Glutamatergic neuron (in vitro differentiated cells): ENCODE measurements at places on chromosomes 1 and 21. TPM values are rescaled to one million over a fixed set of nuclear protein-coding genes. Genes with fewer than 3 reads are reported as not detected.
A peak's percentile ranks its signal among the peaks of the same experiment; 100 is the strongest.

LCE2C gene
- total RNA-seq = not detected

C1orf226 gene
- 12.3 TPM for total RNA-seq

GBP7 gene
- total RNA-seq = not detected

CFAP74 gene
- not detected for total RNA-seq

SYCP1 gene
- total RNA-seq = not detected

KCNK2 gene
- not detected for total RNA-seq

LCE3E gene
- total RNA-seq = not detected

B3GALT5 gene
- 0.25 TPM for total RNA-seq

AMPD1 gene
- total RNA-seq = not detected

S100A14 gene
- total RNA-seq = not detected

SFN gene
- total RNA-seq = 0.42 TPM

SYT14 gene
- total RNA-seq = 18.1 TPM

DNA sequence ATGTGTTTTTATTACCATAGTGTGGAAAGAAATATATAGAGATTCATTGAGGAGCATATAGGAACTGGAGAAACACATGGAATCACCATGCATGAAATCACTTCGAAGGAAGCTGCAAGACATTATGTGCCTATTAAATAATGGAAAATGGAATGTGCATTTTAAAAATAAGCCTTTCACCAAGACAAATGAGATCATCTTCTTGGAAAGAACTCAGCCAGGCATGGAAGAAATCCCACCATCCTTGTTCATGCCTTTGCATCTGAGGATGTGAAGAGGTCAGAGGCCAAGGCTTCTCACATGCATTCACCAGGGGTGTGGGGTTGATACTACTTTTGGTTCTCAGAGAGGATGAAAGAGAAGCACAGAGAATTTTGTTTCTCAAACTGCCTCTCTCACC, 50.0 kb downstream of the C1orf198 start:
- DNase-seq = no peak

DNA sequence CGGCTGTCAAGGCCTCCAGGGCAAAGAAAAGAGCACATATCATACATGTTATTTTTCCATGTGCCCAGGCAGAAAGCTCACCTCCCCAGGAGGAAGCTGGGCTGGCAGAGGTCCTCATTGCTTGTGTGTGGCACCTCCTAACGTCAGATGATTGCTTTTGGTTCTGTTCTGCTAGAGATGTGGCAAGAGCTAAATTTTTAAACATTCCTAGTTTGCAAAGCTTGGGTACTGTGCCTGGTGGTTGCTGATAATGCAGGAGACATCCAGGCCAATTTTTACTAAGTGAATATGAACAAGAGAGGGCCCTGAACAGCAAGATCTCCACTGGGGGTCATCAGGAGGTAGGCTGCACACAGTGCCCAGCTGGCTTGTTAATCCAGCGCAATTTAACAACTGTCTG, 93.9 kb downstream of the TBX19 start:
- DNase-seq = no peak

- DNase-seq = no peak
Observed at GRCh38 chr1:117630423-117630998, 24.7 kb downstream of the TENT5C start.

DNA sequence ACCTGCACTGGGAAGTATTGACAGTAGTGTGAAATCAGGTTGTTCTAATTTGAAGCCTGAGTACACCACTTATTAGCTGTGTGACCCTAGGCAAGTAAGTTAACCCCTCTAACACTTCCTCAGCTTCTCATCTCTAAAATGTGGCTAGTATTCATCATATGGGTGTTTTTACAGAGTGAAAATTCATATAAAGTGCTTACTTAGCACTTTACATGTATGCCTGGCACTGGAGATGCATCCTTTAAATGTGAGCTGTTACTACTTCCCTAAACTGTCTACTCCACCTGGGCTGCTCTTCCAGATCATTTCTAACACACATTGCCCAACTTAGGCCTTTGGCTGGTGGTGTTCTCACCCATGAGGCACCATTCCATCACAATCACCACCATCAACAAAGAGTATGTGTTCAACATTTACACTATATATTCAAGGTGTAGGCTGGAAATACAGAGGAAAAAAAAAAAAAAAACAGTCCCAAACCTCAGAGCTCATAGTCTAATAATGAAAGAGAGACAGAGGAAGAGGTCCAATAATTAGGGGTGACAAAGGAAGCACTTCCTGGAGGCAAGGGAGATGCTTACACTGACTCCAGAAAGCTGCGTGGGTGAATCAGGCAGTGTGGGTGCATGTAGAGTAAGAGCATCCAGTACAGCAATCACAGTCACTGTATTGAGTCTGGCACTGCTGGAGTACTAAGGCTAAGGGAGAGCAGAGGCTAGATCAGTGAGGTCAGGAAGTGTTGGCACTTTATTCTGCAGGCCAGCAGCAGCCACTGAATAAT, 3.6 kb downstream of the STX6 start:
- no peak for DNase-seq

- no peak for DNase-seq
Observed at GRCh38 chr1:172929006-172929405, 121.7 kb downstream of the TNFSF18 start.

DNA sequence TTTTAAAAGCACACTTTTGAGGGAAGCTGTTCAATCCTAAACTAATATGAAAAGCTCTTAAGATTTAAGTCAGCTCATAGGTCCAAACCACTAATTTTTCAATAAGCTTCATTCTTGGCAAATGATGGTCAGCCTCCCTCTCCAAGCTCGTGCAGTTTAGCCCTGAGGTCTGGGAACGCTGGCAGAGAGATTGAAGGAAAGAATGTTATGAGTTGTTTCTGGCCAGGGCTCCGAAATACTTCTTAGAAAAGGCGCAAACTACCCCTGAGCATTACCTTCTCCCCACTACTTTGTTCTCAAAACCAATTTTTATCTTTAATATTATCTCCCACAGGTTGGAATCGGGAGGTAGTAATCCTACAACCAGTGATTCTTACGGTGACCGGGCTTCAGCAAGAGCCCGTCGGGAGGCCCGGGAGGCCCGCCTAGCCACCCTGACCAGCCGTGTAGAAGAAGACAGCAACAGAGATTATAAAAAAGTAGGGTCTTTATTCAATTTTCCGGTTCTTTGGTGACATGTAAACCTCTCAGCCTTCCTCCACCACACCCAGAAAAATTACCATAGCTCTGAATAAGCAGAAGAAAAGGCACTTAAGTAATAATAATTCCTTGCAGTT, 147.7 kb downstream of the SYT2 start:
- no peak for DNase-seq

DNA sequence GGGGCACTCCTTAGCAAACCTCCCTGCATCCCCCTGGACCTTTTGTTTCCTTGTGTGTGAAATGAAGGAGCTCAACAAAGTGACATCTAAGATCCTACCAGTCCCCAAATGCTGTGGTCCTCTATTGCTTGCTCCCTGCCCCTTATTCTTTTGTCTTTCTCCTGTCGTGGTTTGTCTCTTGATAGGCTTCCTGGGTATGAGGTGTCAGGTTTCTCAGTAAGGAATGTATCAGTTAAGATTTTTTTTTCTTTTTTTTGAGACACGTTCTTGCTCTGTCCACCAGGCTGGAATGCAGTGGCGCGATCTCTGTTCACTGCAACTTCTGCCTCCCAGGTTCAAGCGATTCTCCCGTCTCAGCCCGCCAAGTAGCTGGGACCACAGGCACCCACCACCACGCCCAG, 16.8 kb downstream of the CNIH3 start:
- no peak for DNase-seq

GRCh38 chr1:229170778-229171505, 100.0 kb upstream of the RAB4A start:
- DNase-seq = no peak

GRCh38 chr1:222223010-222223409, 324.9 kb downstream of the HHIPL2 start:
- no peak for DNase-seq

DNA sequence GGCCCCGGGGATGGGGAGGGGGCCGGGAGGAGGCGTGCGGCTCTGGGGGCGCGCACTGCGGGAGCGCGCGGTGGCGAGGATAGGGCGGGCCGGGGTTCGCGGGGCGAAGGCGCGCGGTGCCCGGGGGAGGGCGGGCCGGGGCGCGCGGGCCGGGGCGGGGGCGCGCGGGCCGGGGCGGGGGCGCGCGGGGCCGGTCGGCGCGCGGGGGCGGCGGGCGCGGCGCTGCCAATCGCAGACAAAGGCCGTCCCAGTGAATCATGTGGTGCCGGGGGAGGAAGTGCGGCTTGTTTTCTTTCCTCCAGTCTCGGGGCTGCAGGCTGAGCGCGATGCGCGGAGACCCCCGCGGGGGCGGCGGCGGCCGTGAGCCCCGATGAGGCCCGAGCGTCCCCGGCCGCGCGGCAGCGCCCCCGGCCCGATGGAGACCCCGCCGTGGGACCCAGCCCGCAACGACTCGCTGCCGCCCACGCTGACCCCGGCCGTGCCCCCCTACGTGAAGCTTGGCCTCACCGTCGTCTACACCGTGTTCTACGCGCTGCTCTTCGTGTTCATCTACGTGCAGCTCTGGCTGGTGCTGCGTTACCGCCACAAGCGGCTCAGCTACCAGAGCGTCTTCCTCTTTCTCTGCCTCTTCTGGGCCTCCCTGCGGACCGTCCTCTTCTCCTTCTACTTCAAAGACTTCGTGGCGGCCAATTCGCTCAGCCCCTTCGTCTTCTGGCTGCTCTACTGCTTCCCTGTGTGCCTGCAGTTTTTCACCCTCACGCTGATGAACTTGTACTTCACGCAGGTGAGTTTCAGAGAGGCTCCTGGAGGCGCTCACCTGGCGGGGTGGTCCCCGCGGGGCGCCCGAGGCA, at the start of gene GPR137B:
TSS of gene GPR137B (plus strand) at position 287 of the 851 bp plus-strand sequence. CDS start at position 371, 84 bp downstream.
- DNase-seq = peak; percentile 60

DNA sequence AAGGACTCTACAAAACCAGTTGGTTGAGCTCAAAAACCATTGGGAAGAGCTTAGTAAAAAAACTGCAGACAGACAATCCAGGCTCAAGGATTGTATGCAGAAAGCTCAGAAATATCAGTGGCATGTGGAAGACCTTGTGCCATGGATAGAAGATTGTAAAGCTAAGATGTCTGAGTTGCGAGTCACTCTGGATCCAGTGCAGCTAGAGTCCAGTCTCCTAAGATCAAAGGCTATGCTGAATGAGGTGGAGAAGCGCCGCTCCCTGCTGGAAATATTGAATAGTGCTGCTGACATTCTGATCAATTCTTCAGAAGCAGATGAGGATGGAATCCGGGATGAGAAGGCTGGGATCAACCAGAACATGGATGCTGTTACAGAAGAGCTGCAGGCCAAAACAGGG, 104.0 kb upstream of the BMP8A start:
- DNase-seq = no peak

- no peak for DNase-seq
Observed at GRCh38 chr1:93729906-93730305, 48.3 kb upstream of the BCAR3 start.

DNA sequence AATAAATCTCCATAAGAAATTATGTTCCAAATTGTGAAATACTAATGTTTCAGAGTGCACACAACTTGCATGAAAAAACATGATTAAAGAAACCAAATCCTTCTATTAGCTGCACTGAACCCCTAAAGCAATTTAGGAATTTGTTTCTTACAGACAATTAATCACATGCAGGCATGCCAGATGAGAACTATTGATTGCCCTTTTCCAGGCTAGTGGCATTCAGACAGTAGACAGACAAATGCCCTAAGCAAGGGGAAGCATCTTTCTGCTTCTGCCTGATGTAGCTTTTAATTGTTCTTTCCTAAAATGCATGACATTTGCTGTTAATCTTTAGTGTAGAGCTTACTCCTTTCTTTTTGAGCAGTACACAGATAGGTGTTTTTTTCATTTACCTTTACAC, 229.5 kb downstream of the DPYD start:
- no peak for DNase-seq

DNA sequence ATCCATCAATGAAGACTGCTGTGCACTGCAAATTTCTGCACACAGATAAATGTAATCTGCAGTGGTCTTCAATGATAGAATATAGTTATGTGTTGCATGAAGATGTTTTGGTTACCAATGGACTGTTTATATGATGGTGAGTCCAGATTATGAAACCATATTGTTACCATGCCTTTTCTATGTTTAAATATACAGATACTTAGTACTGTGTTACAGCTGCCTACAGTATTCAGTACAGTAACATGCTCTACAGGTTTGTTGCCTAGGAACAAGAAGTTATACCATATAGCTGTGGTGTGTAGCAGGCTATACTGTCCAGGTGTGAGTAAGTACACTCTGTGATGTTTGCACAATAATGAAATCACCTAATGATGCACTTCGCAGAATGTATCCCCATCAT, 40.8 kb downstream of the SORT1 start:
- no peak for DNase-seq

- DNase-seq = no peak
Observed at GRCh38 chr1:238517711-238518110, 627.0 kb upstream of the ZP4 start.

- DNase-seq = no peak
Observed at GRCh38 chr1:31166462-31166861, 73.2 kb downstream of the NKAIN1 start.

DNA sequence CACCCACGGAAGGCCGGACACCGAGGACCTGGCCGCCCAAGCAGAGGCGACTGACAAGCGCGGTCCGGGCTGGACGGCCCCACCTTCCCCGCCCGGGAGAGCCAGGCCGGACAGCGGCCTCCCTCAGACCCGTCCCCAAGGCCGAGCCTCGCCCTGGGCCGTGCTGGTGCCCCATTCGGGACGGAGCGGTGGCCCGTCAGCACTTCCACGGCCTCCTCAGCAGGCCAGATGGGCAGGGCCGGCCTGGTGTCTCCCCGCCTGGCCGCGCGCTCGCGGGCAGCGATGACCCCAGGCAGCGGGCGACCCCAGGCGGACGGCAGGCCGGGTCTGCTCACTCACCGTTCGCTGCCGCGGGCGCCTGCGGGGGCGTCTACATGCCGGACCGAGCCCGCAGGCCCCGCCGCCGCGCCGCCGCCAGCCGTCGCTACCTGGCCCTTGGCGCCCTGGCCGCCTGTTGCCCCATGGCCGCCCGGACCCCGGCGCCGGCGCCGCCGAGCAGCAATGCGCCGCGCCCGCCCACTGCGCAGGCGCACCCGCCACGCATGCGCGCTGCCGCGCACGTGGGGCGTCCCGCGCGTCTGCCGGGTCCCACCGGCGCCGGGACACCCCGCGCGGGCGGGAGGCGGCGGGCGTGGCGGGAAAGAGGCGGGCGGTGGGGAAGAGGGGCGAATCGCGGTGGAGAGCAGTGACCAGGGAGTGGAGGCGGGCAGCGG, at the start of gene NADK:
TSS of gene NADK (minus strand) at position 521 of the 713 bp plus-strand sequence. CDS start 13,064 bp downstream, outside the sequence.
- peak; percentile 77 for DNase-seq

DNA sequence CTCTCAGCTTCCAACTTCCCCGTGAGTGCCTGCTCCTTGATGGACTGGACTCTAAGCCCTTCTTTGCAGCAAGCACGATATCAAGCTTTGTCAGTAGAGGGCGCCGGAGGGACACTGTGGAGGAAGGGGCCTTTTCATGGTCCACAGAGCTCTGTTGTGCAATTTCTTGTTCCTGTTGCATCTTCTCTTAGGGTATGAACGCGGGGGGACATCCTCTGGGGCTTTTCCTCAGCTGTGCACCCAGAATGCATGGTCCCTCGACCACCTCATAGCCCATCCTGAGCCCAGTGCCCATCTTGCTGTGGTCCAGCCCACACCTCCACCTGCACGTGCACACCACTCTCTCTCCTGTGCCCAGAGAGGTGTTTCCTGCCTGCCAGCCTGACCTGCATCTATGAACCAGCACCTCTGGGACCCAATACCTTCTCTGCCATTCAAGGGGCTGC, 556.8 kb downstream of the PTPRU start:
- DNase-seq = peak; percentile 96
